ENCODE measurements at places on chromosomes 5 and 9. TPM values are rescaled to one million over a fixed set of nuclear protein-coding genes. Genes with fewer than 3 reads are reported as not detected.

IL7R gene
- polyA plus RNA-seq, result 1.0 TPM

NELFB gene
- polyA plus RNA-seq, result 24.6 TPM

LARP1 gene
- polyA plus RNA-seq, result 26.0 TPM

SH3GL2 gene
- polyA plus RNA-seq, result not detected

SIT1 gene
- 0.44 TPM for polyA plus RNA-seq

ZNF883 gene
- 0.03 TPM for polyA plus RNA-seq

HAVCR2 gene
- 3.2 TPM for polyA plus RNA-seq

FBXL7 gene
- polyA plus RNA-seq, result 0.24 TPM

EIF4E1B gene
- polyA plus RNA-seq, result not detected

DNA sequence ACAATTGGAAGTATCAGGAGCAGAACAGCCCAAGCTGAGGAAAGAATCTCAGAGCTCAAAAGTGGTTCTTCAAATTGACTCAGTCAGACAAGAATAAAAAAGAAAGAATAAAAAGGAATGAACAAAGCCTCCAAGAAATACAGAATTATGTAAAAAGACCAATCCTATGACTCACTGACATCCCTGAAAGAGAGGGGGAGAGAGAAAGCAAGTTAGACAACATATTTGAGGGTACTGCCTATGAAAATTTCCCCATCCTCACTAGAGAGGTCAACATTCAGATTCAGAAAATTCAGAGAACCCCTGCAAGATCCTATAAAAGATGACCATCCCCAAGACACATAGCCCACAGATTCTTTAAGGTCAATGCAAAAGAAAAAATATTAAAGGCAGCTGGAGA lies 173.2 kb downstream of the ALDH1A1 start:
- DNase-seq, result no peak

DNA sequence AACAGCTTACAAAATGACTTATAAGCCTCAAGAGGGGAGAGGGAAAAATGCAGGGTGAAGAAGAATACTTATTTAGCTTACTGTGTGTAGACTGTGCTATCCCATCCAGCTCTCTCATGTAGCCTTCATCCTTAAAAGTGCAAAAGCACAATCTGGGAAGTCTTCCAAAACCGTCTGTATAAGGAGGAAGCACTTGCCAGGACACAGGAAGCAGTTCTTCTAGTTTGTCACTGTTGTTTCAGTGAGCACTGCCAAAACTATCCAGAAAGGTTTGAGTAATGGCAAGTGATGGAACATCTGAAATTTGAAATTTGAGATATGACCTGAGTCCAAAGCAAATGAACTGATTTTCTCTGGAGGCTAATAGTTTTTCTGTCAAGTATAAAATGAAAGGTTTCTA lies 140.8 kb upstream of the ISL1 start:
- no peak for DNase-seq

- DNase-seq, result no peak
These were observed 47.2 kb upstream of the FABP6 start for GRCh38 chr5:160181965-160182622.

- DNase-seq, result no peak
These were observed 238.4 kb downstream of the NR2F1-AS1 start for GRCh38 chr5:93342563-93343061.

DNA sequence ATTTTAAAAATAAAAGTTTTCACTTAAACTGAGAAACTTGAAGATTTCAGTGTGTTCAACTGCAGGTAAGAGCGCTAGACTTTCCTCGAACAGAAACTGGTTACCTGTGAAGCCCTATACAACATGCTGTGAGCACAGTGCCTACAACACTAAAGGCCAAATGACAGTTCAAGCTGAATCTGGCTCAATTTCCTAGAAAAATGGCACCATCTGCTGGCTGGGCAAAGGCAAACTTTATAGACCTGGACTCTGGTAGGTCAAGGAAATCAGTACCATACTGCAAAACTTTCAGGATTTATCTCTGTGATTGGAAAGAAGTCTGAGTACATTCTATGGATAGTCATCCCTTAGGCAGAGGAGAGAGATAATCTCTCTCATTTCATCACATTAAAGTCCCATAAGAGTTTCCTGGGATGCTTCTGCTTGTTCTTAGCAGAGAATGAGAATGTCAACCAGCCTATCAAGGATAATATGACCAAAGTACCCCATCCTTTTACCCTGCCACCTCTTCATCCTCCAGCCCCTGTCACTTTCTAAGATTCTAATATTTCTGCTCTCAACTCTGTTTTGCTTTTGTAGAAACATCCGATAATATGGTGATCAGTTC lies 31.8 kb upstream of the FOXB2 start:
- DNase-seq, result no peak

DNA sequence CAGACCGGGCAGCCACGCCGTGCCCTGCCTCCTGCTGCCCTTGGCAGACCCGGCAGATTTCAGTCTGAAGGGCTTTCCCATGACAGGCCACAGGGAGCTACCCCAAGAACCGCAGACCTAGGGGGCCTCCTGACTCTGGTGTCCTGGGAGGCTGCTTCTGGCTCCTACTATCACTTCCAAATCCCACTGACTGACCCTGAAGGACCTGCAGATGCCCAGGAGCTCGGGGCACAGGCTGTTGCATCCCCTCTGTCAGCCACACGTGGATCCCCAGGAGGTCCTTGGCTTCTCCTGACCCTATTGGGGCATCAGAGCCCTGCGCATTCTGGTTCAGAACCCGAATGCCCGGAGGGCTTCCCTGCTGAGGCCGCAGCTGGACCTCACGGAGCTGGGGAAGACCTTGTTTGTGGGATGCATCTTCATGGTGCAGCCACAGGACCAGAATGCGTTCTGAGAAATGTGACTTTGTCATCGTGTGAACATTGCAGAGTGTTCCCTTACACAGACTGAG lies 81.3 kb upstream of the IRX4 start:
- no peak for DNase-seq

DNA sequence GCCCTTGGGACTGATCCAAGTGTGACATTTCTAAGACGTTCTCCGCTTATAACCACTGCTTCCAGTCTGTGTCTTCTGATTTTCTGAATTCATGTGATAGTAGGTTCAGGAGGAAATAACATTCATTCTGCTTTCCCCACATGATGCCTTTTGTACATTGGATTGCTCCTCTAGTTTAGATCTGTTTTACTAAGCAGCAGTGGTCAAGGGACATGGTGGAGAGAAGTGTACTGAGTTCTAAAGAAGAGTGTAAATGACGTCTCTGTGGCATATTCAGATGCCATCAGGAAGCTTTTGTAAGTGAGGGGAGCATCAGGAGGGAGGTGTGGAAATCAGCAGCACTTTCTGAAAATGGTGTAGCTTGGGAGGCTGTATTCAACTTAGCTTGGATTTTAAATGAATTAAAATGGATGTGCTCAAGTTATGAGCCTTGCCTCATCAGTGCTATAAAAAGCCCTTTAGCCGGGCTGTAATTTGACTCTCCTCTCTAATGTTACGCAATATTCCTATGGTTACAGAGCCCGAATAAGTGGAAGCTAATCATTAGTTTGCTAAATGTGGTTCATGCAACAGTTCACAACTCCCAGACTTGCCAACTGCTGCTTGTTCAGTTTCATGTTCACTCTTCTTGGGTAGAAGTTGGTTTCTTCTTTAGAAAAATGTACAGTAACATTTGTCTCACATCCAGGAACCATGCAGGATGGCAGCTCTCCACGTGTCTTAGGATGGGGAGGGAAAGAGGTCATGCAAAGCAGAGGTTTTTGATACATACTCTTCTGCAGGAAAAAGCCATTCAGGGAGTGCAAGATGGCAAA lies 281.3 kb downstream of the ARHGAP26 start:
- DNase-seq, result no peak

DNA sequence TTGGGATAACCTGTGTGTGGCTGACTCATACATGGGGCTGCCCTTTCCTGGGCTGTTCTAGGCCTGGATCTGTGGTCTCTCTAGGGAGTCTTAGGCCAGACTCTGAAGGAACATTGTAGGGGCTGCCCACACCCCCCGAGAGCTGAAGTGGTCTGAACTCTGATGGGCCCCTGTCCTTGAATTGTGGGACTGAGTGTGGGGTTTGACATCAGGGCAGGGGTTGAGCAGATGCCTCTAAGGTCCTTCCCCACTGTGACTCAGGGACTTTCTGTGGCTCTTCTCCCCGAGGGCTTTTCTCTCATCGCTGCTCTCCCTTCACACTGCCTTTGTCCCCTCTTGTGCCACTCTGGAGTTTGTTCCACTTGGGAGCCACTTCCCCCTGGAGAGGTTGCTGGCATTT lies 215.0 kb downstream of the MELK start:
- no peak for DNase-seq

DNA sequence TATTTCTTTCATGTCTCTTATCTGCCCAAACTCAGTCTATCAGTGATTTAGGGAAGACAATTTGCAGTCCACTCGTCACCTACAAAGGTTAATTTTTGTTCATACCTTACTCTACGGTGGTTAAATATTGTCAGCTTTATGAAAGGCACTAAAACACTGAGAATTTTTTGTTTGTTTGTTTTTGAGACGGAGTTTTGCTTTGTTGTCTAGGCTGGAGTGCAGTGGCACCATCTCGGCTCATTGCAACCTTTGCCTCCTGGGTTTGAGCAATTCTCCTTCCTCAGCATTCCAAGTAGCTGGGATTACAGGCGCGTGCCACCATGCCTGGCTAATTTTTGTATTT lies 26.4 kb upstream of the TXN start:
- no peak for DNase-seq

GRCh38 chr5:149195962-149196361 lies 54.7 kb downstream of the ABLIM3 start:
- DNase-seq, result no peak

DNA sequence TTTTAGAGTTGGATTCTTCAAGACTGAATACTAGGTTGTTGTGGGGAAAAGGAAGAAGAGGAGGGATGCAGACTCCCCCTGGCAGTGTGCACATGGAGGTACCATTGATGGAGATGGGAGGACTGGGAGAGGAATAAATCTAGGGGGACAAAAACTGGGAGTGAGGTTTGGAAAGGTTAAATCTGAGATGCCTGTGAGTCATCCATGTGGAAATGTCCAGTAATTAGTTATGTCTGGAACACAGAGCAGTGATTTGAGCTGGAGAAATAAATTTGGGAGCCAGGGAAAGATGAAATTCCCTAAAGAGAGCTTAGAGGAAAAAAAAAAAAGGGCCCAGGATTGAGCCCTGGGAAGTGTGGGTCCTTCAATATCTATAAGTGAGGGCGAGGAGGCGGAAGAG lies 8.0 kb upstream of the CCIN start:
- no peak for DNase-seq

Measured in liver (tissue), 10 donors.